ENCODE measurements at places on chromosomes 11 and 22.

DNA sequence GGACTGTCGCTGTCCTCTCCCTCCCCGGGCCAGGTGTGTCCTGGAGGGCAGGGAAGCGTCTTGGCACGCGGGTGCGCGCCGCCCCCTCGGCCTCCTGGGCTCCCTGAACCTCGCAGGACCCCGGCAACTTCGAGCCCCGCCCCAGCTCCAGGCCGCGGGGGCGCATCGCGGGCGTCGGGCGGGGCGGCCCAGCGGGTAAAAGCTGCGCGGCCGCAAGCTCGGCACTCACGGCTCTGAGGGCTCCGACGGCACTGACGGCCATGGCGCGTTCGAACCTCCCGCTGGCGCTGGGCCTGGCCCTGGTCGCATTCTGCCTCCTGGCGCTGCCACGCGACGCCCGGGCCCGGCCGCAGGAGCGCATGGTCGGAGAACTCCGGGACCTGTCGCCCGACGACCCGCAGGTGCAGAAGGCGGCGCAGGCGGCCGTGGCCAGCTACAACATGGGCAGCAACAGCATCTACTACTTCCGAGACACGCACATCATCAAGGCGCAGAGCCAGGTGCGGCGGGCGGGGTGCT is at the start of gene CST6:
CST6 (plus strand) TSS at position 224 of the 519 bp plus-strand sequence; CDS start at position 261, 37 bp downstream.
- no peak for DNase-seq

DNA sequence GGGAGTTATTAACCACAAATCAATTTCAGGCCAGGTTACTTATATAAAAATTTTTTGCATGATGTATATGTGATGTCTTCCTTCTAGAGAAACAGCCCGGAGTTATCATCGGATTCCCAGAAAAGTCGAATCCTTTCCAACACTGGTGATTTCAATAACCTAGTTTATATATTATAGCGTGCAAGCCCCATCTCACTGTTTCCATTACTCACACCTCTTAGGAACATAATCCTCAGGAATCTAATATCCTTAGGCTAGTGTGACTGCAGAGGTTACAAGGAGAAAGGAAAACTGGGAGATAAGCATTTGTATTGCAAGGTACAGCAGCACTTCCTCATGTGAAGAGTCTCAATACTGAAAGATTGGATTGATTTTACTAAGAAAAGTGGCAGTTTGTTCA is 20.3 kb downstream of the ARHGAP20 start:
- DNase-seq = no peak

GRCh38 chr11:120911943-120912342 is 112.0 kb upstream of the TBCEL start:
- DNase-seq = no peak

- no peak for DNase-seq
Observed at GRCh38 chr11:848380-848931, 5.8 kb downstream of the TSPAN4 start.

DNA sequence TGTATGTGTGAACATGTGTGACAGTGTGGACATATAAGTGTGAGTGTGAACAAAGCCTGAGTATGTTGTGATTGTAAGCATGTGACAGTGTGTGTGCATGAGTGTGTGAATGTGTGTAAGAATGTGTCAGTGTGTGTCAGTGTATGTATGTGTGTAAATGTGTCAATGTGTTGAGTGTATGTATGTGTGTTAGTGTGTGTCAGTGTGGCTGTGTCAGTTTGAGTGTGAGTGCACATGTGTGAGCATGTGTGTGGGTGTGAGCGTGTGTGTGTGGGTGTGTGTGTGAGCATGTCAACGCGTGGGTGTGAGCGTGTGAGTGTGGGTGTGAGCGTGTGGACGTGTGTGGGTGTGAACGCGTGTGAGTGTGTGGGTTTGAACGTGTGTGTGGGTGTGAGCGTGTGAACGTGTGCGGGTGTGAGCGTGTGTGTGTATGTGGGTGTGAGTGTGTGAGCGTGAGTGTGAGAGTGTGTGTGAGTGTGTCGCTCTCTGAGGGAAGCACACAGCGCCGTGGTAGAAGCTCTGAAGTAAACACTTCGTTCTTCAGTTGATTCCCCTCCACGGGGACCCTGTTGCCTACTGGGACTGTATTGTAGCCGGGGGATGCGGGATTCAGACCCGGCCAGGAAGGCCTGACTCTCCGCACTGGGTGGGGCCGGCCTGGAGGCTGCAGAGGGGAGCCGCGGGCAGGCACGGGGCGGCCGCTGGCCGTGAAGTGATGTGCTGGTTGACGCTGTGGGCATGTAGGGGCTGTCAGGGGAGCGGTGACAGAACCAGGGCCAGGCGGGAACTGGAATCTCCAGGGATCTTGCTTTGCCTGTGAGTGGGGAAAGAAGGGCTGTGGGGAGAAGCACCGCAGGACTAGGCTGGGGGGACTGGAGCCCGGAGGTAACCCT is 21.1 kb downstream of the RPS6KA4 start:
- DNase-seq = no peak

DNA sequence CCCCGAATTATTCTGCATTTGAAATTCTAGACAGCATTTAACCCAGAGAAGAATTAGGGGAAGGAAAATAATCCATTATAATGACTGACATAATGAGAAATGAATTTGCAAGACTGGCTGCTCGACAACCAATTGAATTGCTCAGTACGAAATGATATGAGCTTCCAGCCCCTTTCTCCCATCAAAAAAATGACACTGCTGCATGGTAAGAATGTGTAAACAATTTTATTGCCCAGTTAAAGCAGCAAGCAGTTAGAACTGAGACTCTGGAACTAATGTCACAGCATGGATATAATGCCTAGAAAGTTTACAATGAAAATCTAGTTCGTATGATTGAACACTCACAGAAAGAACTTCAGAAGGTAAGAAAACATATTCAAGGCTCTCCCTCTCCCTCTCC is 24.7 kb upstream of the PCF11 start:
- no peak for DNase-seq

DNA sequence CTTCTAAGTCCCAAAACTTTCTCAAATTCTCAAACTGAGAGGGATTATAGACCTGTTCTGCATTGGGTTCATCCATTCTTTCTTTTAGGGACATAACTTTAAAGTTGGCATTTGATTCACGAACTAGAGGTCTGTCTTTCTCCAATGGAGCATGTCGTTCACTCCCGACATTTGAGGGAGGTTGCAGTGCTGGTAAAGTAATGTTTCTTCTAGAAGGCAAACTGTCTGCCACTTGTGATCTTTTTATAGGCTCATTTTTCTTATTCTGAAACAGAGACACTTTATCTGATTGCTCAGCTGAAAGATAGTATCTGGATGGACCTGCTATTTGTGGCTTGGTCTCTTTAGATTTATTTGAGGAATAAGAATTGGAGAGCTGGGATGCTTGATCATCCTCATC is 40.4 kb upstream of the CCDC89 start:
- no peak for DNase-seq

DNA sequence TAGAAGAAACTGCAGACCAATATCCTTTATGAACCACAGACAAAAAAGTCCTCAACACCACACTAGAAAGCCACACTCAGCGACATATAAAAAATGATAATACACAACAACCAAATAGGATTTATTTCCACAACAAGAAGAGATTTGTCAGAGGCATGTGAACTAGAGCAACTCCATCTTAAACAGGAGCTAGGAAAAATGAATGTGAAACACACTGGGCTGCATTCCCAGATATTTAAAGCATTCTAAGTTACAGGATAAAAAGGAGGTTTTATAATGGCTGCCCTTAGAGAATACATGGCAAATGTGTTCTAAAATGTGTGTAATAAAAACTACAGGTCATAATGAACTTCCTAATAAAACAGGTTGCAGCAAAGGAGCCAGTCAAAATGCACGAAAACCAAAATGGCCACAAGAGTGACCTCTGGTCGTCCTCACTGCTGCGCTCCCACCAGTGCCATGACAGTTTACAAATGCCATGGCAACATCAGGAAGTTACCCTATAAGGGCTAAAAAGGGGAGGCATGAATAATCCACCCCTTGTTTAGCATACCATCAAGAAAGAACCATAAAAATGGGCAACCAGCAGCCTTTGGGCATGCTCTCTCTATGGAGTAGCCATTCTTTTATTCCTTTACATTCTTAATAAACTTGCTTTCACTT is 21.8 kb downstream of the XKR3 start:
- no peak for DNase-seq

DNA sequence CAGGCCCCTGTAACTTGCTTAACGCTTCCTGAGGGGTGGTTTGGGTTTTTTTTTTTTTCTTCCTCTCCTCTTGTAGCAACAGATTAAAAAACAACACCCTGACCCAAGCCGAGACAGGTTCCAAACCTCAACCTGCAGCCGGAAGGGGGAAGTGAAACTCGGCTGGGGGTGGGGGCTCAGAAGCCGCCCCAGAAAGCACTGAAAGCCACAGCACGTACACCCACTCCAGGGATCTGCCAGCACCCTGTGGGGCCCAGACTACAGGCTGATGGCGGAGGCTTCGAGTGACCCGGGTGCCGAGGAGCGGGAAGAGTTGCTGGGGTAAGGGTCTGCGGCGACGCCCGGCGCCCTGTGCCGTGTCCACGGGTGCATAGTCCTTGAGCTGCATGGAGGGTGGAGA is at the start of gene LSP1:
LSP1 (plus strand) TSS at position 208 of the 400 bp plus-strand sequence; CDS start at position 269, 61 bp downstream.
- DNase-seq = no peak

GRCh38 chr11:121231576-121232278 is 60.8 kb upstream of the SC5D start:
- DNase-seq = no peak

- DNase-seq = no peak
Observed at GRCh38 chr11:110339456-110340250, 43.2 kb upstream of the RDX start.

GRCh38 chr11:39145346-39145745 is 2314.1 kb downstream of the LRRC4C start:
- DNase-seq = no peak

- DNase-seq = peak; percentile 20
Observed at GRCh38 chr11:68406324-68407313, 53.9 kb upstream of the PPP6R3 start.

DNA sequence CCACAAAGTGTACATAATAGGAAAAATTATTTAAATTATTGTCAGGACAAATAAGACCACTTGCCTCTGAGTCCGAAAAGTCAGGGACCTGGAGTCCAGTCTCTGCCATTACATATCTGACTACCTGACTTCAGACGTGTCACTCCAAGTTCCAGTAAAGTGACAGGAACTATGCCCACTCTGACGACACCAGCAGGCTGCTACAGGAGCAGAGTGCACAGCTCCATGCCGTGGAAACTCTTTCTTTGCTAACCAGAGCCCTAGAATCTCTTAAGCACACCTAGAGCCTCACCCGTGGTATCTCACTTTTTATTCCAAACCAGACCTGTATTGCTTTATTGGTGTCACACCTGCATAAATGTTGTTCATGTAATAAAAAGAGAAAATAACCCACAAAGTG is 93.7 kb downstream of the PLEKHA7 start:
- DNase-seq = no peak

DNA sequence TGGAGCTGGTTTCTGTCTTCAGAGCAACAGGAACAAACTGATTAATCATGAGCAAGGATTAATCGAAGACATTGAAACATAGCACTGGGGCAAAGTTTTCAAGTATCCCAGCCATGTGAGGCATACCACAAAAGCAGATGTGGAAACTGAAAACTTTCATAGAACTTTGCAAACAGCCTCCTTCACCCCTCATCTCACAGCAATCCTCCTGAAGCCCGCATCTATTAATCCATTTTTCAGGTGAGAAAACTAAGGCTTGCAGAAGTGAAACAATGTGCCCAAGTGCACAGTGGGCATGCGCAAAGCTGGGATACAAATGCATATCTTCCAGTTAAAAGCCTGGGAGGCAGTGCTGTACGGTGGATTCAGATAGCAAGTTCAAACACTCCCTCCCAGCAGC is 58.6 kb upstream of the HMGXB4 start:
- DNase-seq = no peak

Measured in NCI-H526 treated with DMSO at 0.1 percent for 48 hours (cell line).